ENCODE measurements at places on chromosomes 7 and 10.

- no peak for DNase-seq
These were observed 281.9 kb downstream of the CAMK1D start for GRCh38 chr10:12631216-12631615.

GRCh38 chr7:75696263-75697037 lies 42.3 kb downstream of the HIP1 start:
- DNase-seq: no peak

- no peak for DNase-seq
These were observed 12.5 kb upstream of the ZNF487 start for GRCh38 chr10:43424416-43424815.

DNA sequence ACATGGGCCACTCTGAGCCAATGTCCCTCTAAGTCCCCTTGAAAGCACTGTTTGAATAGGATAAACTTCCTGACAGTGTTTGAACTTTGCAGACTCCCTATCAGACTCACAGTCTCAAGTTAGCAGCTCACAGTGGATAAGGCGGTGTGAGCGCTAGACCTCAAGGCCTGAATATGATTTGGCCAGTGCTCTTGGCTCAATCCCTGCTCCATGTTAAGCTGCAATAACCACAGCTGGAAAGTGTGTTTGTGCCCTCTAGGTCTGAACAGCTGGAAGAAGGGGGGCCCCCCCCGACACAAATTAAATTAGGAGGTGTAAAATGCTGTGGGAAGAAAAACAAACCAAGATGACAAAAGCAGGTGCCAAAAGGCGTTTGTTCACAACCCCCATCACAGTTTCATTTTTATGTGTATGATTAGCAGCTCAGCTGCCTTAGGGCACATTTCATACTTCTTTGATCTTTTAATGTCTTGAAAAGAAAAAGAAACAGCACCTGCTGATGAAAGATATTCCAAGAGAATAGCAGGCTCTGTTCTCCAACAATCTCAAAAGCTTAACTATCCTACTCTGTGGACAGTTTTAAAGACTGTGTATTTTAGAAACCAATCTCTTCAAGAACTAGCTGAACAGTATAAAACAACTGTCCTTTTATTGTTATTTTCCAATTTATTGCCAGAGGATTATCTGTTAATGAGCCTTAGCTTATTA lies 167.6 kb downstream of the SNX13 start:
- DNase-seq: no peak

GRCh38 chr7:119963654-119964053 lies 309.3 kb upstream of the KCND2 start:
- DNase-seq: no peak

GRCh38 chr10:72386916-72387586 lies 32.3 kb upstream of the DNAJB12 start:
- no peak for DNase-seq

DNA sequence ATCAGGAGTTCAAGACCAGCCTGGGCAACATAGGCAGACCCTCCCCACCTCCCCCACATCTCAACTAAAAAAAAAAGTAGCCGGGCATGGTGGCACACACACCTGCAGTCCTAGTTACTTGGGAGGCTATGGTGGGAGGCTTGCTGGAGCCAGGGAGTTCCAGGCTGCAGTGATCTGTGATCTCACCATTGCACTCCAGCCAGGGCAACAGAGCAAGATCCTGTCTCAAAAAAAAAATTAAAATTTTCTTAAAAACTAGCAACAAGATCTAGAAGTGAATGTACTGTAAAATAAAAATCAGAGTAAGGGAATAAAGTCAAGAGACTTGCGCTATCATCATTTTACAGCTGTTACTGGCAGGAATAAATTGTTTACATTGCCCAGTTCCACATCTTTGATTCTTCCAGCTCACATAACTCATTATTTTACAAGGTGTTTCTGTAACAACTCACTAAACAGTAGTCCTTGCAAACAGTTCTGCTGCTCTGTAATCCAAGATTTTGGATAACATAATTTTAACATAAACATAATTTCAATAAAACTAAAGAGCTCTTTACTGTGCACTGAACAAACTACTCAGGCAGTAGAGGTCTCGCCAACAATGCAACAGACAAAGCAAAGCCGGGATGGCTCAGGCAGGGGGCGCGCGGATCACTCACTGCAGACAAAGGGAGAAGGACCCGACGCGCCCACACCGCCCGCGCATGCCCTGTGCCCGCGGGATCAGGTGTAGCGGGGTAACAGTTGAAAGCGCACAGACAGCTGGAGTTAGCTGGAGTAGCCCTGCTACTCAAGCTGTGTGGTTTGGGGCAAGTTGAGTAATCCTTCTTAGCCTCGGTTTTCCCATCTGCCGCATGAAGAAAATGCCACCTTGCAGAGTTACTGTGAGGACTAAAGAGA lies 73.3 kb upstream of the NFE2L3 start:
- no peak for DNase-seq

- DNase-seq: no peak
These were observed 17.4 kb downstream of the TOMM7 start for GRCh38 chr7:22805227-22805626.

- DNase-seq: no peak
These were observed 41.0 kb downstream of the CFAP46 start for GRCh38 chr10:132901351-132901750.

GRCh38 chr7:148419856-148420832 lies 170.4 kb upstream of the C7orf33 start:
- no peak for DNase-seq

- no peak for DNase-seq
These were observed 51.5 kb upstream of the DIP2C start for GRCh38 chr10:740936-741431.

GRCh38 chr7:142375710-142376313 lies 118.0 kb upstream of the PRSS58 start:
- no peak for DNase-seq

- DNase-seq: no peak
These were observed 13.7 kb downstream of the RFC2 start for GRCh38 chr7:74240482-74240881.

- no peak for DNase-seq
These were observed 6.3 kb downstream of the KLF6 start for GRCh38 chr10:3778692-3779157.

- DNase-seq: no peak
These were observed 1.0 kb upstream of the CTTNBP2 start for GRCh38 chr7:117874191-117874700.

GRCh38 chr7:103719070-103719469 lies 270.4 kb downstream of the RELN start:
- DNase-seq: no peak

- DNase-seq: no peak
These were observed 68.1 kb upstream of the AOAH start for GRCh38 chr7:36792421-36792820.

DNA sequence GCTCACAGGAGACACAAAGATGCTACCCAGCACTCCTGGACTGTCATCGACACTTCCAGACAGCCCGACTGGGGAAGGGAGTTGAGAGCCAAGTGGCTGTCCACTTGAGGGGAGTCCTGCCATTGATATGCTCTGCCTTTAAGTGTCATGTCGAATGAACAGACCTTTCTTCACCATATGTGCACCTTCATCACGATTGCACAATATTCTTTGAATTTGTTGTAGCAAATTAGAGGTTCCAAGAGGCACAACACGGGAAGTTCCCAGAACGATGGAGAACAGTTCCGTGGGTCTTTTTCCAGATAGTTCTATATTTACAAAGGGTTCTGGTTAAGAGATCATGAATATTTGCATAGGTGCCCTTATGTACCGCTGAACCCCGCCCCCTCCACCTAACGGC lies 16.0 kb downstream of the SLC18A2 start:
- DNase-seq: no peak

DNA sequence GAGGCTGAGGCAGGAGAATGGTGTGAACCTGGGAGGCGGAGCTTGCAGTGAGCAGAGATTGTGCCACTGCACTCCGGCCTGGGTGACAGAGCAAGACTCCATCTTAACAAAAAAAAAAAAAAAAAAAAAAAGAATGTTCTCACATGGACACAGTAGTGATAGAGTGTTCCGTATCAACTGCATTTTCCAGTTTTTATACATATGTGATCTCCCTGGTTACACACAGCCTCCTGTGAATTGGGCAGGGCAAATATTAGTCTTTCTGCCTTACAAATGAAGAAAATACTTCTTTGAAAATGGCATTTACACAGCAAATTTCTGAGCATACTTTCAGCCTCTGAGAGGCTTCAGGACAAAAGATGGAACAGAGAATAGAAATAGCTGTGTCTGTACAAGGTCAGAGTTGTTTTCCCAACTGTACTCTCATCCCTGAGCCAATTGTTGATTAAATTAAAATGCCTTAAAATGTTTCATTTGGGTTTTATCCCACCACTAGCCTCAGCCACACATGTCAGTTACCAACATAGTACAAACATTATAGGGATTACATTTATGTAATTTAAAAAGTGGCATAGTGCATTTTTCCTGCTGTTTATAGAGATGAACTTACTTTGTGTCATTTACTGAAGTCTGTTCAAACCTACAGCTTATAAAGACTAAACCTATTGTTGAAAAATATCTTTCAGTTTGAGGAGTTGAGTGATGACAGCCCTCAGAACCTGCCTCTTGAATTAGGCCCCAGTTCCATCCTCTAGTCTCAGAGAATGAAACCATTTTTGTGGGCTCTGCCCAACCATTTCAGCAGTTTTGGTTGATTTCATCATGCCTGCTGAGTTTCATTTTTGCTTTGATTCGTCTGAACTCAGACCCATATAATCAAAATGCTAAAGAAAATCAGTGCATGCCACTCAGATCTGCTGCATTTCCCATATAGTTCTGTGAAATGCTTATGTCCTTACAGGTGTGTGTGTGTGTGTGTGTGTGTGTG lies 609.4 kb upstream of the C7orf33 start:
- DNase-seq: no peak

DNA sequence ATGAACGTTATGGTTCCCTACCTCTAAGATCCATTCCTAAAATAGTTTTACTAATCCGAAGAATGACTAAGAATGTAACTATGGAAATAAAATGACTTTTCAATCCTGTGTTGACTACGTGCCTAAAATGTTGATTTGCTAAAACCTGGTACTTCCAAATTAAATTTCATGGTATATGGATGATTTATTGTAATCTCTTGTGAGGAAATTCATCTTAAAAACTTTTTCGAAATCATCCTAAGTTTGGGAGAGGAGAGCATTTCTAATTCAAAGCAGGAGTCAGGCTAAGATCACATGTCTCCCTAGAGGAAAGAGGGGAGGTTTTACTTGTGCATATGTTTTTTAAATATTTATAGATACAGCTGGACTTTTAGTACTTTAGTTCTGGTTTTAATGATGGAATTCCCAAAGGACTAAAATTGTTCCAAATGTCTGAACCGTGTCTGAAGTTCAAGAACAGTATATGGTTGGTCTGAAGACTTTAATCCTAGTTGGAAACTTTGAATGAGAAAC lies 483.9 kb downstream of the AUTS2 start:
- DNase-seq: no peak

Measured in HS-5 (cell line).